ENCODE measurements at places on chromosomes 7 and 10. TPM values are rescaled to one million over a fixed set of nuclear protein-coding genes. Genes with fewer than 3 reads are reported as not detected.

GRCh38 chr7:100895956-100896731 is 456 bp upstream of the ACHE start:
- DNase-seq: no peak

DNA sequence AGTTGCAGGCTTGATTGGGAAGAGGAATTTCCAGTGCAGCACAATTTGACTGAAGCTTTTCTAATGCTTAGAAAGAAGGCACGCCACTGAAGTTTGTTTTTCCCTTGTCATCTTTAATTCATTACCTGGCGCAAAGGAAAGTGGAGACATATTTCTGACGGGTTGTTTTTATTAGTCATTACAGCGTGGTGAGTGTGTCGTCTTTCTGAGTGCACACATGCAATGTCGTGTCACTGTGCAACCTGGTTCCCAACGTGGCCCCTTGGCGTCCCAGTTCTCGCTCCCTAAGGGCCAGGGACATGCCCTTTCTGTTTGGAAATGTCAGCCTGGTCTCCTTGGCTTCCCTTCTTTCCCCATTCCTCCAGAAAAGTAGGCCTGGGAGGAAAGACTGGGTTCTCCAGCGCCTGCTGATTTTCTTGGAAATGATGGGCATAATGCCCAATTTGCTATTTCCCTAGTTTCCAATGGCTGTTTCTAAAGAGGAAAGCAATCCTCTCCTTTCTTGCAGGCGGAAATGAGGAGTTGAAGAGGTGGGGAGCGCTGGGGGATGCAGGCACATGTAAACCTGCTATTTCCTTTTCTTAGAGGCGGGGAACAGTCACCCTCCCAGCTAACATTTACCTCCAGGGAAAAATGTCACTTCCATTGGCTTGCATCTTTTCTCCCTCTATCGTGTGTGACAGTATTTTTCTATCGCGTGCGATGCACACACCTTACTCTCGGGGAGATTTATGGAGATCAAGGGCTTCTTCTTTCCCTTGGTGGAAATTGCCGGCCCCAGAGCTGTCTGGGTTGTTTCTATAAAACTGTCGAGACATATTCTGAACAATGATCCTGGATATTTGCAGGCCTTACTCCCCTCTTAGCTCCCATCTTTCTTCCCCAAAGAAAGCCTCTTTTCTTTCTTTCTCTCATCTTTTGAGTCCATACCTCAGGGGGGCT is 249.8 kb downstream of the ARHGAP12 start:
- DNase-seq: no peak

GRCh38 chr10:75782463-75783248 is 351.2 kb downstream of the LRMDA start:
- DNase-seq: no peak

GRCh38 chr7:123440101-123440548 is 94.3 kb downstream of the IQUB start:
- DNase-seq: no peak

- DNase-seq: no peak
Measured at GRCh38 chr10:77825965-77826364, 100.6 kb downstream of the DLG5 start.

GRCh38 chr7:69250958-69251357 is 347.3 kb upstream of the AUTS2 start:
- no peak for DNase-seq

DNA sequence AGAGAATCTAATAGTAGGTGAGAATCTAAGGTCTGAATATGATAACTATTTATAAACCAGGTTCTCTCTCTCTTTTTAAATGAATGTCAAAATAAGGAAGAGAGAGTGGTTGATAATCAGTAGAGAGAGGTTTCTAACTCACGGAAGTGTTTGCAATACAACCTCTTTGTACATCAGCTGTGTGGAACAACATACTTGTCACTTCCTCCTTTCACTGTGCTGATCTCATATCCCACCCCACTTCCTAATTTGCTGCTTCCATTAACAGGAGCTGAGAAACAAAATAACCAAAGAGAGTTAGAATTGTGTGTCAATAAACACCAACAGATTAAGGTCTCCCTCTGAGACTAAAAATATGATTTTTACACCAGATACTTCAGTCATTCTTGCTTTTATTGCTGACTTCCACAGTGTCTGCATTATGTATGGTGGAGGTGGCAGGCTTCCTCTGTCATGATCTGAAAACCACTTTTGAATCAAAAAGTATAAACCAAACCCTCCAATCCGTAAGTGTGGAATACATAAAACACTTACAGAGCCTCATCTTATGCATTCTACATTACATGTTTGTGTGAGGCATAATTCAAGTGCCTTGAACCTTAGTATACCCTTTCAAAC is 25.0 kb downstream of the CACUL1 start:
- no peak for DNase-seq

DNA sequence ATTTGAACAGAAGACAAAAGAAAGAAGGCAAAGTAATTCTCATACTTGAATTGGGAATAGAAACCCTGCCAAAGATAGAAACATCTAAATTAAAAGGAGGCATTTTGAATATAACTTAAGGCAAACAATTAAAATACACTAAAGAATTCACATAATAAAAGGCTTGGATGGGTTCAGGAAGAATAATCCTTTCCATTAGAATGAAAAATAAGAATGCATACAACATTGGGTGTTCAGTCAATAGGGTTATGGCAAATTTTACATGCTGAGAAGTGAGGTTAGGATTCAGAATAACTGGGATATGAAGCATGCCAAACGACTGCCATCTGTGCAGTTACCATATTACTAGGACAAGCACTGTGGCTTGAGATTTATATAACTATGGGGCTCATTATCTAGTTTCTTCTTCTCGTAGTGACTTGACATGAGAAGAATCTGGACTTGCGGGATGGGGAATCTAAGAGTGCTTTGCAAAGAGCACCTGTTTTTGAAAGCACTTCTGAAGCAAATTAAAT is 326.5 kb downstream of the THSD7A start:
- DNase-seq: no peak

GRCh38 chr10:34018784-34019183 is 684.3 kb upstream of the NRP1 start:
- DNase-seq: no peak

DNA sequence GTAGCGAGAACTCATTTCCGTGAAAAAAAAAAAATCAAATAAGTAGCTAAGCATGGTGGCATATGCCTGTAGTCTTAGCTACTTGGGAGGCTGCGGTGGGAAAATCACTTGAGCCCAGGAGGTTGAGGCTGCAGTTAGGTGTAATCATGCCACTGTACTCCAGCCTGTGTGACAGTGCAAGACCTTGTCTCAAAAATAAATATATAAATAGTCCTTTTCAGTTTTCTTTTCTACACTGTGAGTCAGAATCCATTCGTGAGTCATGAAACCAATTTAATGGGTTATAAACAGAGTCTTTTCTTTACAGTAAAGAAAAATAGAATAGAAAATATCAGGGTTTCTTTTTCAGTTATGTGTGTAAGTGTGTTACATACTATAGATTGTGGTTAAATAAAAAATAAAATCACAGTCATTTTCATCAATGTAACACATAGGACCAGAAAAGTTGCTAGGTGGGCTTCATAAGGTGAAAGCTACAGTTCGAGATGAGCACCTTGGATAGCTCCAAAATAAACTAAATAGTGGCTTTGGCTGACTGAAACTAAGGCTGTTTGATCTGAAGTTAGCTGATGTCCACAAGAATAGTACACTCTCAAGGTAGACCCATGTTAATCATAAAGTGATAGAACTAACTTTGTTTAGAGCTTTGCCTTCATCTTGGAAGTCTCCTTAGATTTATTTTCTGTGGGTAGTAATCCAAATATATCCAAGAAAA is 781.1 kb downstream of the GATA3 start:
- DNase-seq: no peak

- no peak for DNase-seq
Measured at GRCh38 chr7:47008461-47008860, 573.5 kb downstream of the TNS3 start.

GRCh38 chr7:121020249-121020988 is 31.9 kb downstream of the CPED1 start:
- DNase-seq: no peak

DNA sequence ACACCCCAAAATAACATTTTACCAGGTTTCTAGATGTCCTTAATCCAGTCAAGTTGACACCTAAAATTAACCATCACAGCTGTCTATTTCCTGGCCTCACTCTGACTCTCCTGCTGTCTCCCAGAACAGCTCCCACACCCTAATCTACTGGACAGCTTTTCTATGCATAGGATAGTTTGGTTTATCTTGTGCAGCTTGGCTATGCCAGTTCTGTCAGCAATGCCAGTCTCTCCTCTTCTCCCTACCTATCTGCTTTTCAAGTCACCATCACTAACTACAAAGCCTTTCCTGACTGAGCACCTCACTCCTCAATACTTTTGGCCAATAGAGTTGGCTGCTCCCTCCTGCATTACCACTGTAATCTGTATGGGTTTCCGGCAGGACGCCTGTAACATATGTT is 5.0 kb downstream of the NCOA4 start:
- no peak for DNase-seq

- no peak for DNase-seq
Measured at GRCh38 chr10:124974131-124974530, 32.2 kb downstream of the ZRANB1 start.

DNA sequence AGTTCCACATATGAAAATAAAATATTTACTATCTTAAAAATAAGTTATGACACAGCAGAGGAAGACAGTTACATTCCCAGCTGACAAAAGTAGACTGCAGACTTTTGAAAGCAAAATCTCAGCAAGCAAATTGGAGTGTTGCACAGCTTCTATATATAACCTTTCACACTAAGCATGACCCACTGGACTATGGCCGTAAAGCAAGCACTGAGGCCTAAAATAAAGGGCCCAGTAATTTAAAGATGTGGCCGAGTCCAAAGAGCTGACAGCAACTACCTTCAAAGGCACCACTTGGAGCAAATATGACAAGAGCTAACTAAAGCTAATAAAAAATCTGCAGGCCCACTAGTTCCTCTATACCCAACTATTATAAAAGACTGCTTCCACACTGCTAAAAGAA is 6.5 kb downstream of the GDI2 start:
- DNase-seq: no peak

- DNase-seq: no peak
Measured at GRCh38 chr10:124636271-124636995, 107.7 kb downstream of the FAM53B start.

- no peak for DNase-seq
Measured at GRCh38 chr7:85890244-85890811, 703.5 kb upstream of the SEMA3D start.

GRCh38 chr7:74581916-74582440 is 75.5 kb upstream of the GTF2I start:
- no peak for DNase-seq

DNA sequence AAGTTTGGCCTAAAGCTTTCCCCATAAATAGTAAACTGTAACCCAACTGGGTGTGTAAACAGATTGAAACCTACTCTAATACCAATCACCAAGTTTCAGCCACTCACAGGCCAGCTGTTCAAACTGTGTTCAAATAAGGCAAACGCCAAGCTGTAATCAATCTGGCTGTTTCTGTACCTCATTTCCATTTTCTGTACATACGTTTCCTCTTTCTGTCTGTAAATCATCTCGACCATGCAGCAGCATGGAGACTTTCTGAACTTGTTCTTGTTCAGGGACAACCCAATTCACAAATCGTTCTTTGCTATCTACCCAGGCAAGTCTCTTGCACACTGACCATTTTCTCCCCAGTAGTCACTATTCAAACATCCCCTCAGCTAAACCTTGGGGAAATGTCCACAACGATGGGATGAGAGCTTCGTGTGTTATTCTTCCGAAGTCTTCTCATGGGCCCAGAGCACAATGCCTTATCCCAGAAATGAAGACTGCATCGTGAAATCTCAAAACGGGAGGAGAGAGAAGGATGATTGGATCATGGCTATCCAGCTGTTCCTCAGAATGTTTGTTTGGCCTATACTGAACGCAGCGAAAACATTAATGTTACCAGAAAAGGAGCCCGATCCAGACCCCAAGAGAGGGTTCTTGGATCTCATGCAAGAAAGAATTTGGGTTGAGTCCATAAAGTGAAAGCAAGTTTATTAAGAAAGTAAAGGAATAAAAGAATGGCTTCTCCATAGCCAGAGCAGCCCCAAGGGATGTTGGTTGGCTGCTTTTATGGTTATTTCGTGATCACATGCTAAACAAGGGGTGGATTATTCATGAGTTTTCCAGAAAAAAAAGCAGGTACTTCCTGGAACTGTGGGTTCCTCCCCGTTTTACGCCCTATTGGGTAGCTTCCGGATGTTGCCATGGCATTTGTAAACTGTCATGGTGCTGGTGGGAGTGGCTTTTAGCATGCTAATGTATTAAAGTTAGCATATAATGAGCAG is 86.2 kb downstream of the SLC16A9 start:
- DNase-seq: no peak

- no peak for DNase-seq
Measured at GRCh38 chr10:4427532-4427931, 398.5 kb upstream of the AKR1E2 start.

GRCh38 chr10:62189131-62189530 is 79.5 kb downstream of the RTKN2 start:
- DNase-seq: no peak

DNA sequence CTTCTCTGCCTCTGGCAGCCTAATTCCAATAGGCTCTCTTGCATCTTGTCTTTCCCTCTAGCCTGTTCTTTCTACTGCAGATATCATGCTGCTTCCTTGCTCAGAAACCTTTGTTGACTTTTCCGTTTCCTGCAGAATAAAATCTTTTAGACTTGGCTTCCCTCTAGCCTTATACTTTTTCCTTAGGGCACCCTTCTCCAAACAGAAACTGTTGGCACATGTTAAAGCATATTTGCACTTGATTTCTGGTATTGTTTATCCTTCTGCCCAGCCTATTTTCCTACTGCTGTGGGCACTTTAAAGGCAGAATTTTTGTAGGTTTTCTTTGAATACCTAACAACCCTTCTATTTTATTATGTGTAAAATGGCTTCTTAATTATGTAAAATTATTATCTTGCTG is 4.6 kb downstream of the GNAI1 start:
- DNase-seq: no peak

DNA sequence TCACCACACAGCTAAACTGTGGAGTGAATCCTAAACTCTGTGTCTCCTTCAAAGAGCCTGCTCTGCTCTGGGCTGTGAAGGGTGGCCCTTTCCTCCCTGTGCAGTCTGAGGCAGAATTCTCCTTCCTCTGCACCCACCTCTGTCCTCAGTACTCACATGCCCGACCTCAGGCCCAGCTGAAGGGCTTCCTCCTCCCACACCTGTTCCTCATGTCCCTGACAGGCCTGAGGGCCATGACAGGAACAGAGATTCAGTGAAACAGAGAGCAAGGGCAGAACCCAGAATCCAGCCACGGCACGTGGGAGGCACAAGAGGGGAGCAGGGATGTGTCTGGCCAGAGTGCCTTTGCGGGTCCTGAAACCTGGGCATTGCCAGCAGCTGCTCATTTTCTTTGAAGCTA is 13.9 kb downstream of the CREB3L2 start:
- DNase-seq: no peak

- no peak for DNase-seq
Measured at GRCh38 chr10:125661431-125661940, 21.5 kb downstream of the TEX36 start.

FXYD4 gene
- total RNA-seq: not detected

SLC26A5 gene
- total RNA-seq: not detected

KCNH2 gene
- total RNA-seq: 2.2 TPM

PLPP4 gene
- not detected for total RNA-seq

IFIT1B gene
- not detected for total RNA-seq

UNCX gene
- total RNA-seq: not detected

PRLHR gene
- not detected for total RNA-seq

SKIDA1 gene
- 0.34 TPM for total RNA-seq

STEAP2 gene
- not detected for total RNA-seq

LDB3 gene
- not detected for total RNA-seq

ACTL6B gene
- total RNA-seq: not detected

ATP6V0E2 gene
- 29.4 TPM for total RNA-seq

HABP2 gene
- not detected for total RNA-seq

Measured in T-helper 17 cell (primary cell).